Activated B cell treated with CpG ODN at 0.5 μM for 24 hours (primary cell): ENCODE measurements at places on chromosomes 2 and 18. TPM values are rescaled to one million over a fixed set of nuclear protein-coding genes. Genes with fewer than 3 reads are reported as not detected.

DNA sequence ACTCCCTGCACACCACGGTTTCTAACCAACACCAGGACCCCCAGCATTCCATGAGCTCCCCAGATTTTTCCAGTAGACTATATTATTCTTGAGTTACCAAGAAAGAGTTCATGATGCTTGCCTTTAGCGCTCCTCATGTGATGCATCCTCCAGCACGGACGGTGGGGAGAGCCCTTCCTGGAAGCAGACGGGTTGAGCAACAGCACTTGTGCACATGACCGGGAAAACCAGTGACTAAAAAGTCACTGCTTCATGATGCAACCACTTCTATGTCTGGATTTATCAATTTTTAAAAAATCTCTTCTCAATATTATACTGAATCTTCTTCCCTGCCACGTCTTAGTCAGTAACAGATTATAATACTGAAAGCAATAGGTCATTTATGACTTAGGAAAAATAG is 20.4 kb upstream of the DOK6 start:
- H3K4me3 ChIP-seq = no peak overlapping the region
- no peak for DNase-seq
- H3K36me3 ChIP-seq = no peaks in the 10 kb centered on the region
- no peak overlapping the region for H3K27ac ChIP-seq

DNA sequence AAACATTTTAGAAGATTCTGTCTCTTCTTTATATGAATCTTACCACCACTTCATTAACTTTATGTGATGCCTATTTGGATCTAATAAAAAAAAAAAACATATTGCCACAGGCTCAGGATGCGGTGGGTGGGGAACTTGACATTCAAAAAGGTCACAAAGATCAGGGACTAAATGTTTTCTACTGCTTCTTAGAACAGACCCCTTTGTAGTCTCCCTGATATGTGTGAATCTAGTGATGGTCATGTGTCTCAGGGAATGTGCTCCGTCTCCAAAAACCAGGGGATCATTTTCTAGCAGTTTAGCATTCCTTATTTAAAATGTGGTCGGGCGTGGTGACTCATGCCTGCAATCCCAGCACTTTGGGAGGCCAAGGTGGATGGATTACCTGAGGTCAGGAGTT is 807.8 kb upstream of the CHAC2 start:
- DNase-seq = no peak
- no peak overlapping the region for H3K27ac ChIP-seq
- H3K27me3 ChIP-seq = no peaks in the 10 kb centered on the region
- H3K36me3 ChIP-seq = no peaks in the 10 kb centered on the region
- no peak overlapping the region for H3K4me3 ChIP-seq

DNA sequence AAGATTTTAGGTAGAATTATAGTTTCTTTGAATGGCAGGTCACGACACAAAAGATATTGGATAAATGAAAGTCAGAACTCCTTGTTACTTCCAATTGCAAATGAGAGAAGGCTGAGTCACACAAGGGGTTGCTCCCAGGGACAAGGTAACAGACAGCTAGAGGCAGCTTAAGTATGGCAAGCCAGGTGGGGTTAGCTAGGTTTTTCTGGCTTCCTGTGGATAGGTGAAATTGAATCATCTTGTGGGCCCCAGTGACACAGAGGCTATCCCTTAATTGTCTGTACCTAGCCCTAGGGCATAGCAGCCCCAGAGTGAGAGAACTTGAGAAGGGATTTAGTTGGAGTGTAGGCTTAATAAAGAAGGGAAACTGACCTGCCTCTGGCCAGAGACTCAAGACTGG is 407.7 kb upstream of the SLC8A1 start:
- H3K4me3 ChIP-seq = no peak overlapping the region
- H3K36me3 ChIP-seq = no peaks in the 10 kb centered on the region
- no peak for DNase-seq
- no peak overlapping the region for H3K27ac ChIP-seq

DNA sequence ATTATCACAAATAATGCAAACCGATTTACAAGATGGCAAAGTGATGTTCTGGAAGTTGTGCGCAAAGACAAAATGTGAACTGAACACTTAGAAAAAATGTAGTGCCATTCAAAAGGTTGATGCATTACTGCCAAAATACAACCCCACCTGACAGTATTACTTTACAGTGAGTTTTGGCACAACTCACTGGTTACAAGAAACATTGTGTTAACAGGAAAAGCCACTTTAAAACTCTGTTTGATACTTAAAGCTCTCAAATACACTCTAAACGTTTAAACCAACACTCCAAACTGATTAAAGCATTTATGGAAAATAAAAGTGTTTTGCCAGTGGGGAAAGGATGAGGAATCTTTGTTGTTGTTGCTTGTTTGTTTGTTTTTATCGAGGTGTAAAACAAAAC is 173.4 kb upstream of the SATB2 start:
- H3K27ac ChIP-seq = no peak overlapping the region

GRCh38 chr18:35369126-35369525 is 8.0 kb downstream of the ZNF396 start:
- no peak overlapping the region for H3K4me3 ChIP-seq
- no peaks in the 10 kb centered on the region for H3K4me1 ChIP-seq
- no peak for DNase-seq
- H3K36me3 ChIP-seq = no peaks in the 10 kb centered on the region

Gene HOXD12
- total RNA-seq = not detected in 2 replicates

Gene CAPN14
- 2.4 and 3.3 TPM in 2 replicates for total RNA-seq

GRCh38 chr2:170965446-170966225 is 36.6 kb downstream of the GORASP2 start:
- no peak overlapping the region for H3K4me3 ChIP-seq
- DNase-seq = no peak
- H3K27ac ChIP-seq = no peak overlapping the region
- H3K4me1 ChIP-seq = no peaks in the 10 kb centered on the region
- H3K27me3 ChIP-seq = no peaks in the 10 kb centered on the region

DNA sequence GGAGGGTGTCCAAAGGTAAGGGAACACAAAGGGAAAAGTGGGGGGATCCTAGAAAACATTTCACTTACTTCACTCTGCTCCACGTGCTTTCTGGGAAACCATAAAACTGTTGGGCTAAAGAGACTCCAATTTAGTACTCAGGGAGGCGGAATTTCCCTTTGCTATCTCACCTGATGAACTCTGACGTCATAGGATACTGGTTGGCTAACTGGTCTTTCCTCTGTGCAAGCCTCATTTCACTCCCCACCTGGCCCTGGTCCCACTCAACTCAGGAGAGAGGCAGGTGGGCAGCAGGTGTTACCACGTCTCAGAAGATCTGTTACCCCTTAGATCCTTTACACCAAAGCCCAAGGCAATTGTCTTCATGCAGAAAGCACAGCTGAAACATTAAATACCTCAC is 51.8 kb upstream of the PMAIP1 start:
- no peaks in the 10 kb centered on the region for H3K36me3 ChIP-seq
- no peaks in the 10 kb centered on the region for H3K27me3 ChIP-seq
- H3K27ac ChIP-seq = peak overlapping the region; percentile 82
- DNase-seq = no peak

DNA sequence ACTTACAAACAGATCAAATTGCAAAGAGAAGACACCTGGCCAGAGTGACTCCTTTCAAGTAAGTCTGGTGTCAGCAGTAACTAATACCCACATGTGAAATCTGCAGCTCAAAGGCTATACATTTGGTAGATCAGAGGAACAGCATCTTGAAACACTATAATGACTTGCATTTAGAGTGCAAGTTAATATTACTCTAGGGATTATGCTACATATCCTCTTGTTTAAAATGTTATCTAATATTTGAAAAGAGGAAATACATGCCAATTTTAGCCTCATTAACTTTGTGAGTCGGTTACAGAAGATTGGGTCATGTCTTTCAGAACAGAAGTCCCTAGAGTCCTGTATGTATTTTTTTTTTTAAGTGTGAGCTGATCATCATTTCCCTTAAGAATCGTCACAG is 15.2 kb downstream of the LANCL1 start:
- H3K27ac ChIP-seq = peak overlapping the region; percentile 87
- H3K4me3 ChIP-seq = peak overlapping the region; percentile 61
- no peaks in the 10 kb centered on the region for H3K27me3 ChIP-seq
- peaks cover 65% of the 10 kb centered on the region for H3K4me1 ChIP-seq

Gene C2orf72
- total RNA-seq = not detected in 2 replicates

DNA sequence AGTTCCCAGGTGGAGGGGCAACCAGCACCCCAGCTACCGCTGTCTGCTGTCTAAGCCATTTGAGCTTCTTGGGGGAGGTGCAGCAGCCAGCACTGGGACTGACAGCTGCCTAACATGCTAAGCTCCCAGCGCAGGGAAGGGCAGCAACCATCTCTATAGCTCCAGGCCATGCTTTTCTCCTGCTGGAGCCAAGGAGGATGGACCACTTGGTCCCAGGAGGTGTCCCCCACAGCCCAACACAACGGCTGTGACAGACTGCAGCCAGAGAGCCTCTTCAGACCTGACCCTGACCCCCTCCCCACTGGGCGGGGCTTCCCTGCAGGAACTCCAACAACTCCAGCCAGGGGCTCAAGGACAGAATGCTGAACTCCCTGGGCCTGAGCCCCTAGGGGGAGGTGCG is 370.6 kb upstream of the REG3G start:
- no peaks in the 10 kb centered on the region for H3K4me1 ChIP-seq
- H3K36me3 ChIP-seq = no peaks in the 10 kb centered on the region
- no peak overlapping the region for H3K27ac ChIP-seq

DNA sequence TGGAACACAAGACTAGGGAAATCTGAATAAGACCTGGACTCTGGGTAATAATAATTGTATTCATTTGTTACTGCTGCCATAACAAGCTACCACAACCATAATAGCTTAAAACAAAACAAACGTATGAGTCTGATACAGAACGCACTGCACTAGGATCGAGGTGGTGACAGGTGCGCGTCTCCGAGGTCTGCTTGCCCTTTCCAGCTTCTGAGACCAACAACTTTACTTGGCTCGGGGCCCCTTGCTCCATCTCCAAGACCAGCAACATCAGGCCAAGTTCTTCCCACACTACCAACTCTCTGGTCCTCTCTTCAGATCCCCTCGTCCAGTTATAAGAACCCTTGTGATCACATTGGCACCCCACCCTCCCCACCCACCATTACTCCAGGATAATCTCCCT is 42.8 kb downstream of the TBC1D8 start:
- H3K27ac ChIP-seq = no peak overlapping the region
- no peaks in the 10 kb centered on the region for H3K27me3 ChIP-seq
- no peaks in the 10 kb centered on the region for H3K36me3 ChIP-seq
- H3K4me3 ChIP-seq = no peak overlapping the region
- no peak for DNase-seq
- H3K4me1 ChIP-seq = peaks cover 7% of the 10 kb centered on the region

DNA sequence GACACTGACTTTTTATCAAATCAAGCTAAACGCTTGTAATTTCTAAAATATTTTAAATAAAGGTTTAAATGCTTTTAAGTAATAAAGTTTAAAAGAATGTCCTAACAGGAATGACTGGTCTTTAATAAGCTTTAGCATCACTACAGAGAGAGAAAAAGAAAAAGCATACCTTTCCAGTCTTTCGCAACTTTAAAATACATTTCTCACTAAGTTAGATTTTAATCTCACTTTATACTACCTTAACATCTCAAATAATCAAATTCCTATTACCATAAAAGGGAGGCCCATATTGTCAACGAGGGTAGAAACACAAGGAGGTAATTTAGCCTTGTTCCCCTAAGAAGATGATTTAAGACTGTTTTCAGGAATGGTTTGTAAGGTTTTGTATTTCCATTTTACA is 80.7 kb downstream of the STRN start:
- no peaks in the 10 kb centered on the region for H3K27me3 ChIP-seq
- no peak for DNase-seq
- peaks cover 64% of the 10 kb centered on the region for H3K36me3 ChIP-seq
- no peak overlapping the region for H3K27ac ChIP-seq
- H3K4me3 ChIP-seq = no peak overlapping the region

GRCh38 chr18:57410749-57411148 is 24.4 kb upstream of the ONECUT2 start:
- no peak overlapping the region for H3K4me3 ChIP-seq
- DNase-seq = no peak
- H3K36me3 ChIP-seq = no peaks in the 10 kb centered on the region
- H3K27ac ChIP-seq = no peak overlapping the region
- H3K4me1 ChIP-seq = no peaks in the 10 kb centered on the region
